ENCODE measurements at places on chromosomes 2 and 18.

DNA sequence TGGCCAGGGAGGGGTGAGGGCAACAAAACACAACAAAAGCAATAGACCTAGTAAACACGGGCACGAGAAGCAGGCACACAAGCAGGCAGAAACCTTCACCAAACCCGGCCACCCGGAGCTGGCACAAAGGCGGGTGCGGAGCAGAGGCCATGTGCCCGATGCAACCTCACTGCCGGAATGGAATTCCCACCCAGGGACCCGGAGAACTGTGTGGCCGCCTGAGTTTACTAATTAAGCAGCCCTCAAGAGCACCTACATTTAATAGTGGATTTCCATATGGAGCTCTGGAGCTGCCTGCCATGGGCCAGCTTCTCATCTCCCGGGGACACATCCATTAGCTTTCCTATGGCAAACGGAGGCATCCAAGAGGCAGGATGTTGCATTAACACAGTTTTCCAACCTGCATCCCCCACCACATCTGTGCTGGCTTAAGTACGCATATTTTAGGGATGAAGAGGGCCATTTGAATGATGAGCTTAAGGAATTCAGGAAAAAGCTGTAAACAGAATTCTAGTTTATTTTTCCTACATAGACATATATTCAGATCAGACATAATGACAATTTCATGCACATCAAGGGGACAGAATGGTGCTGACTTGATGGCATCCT is 104.5 kb upstream of the SMIM21 start:
- DNase-seq: no peak

DNA sequence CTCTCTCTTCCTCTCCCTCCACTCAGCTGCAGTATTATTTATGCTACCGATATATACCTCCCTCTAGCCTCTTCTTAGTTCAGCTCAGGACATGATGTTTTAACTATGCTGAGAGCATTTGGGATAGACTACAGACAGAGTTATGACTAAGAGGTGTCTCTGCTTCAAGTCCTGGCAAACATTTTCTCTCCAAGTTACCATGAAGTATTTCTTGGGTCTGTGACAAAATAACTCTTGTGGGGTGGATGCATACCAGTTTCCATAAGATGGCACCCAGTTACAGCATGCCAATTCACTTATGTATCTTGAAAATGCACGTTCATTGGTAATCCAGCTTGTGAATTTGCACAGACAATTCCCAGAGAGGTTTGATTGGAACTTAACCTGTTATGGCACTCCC is 737.6 kb downstream of the SLC4A3 start:
- DNase-seq: no peak

DNA sequence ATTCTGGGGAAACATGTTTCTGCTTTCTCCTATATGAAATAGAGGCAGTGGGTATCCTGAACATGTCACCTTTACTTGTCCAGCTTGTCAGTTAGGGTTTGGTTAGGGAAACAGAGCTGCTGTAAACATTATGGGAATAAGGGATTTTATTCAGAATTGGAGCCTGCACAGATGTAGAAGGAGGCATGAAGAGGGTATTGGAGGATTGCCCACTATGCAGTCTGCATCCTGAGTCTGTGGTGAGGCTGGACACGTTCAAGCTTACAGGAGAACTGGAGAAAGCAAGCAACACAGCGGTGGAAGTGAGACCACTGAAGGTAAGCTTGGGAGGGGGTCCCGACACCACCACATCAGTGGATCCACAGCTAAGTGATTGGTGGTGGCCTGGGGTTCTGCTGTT is 443.0 kb upstream of the TNP1 start:
- no peak for DNase-seq

DNA sequence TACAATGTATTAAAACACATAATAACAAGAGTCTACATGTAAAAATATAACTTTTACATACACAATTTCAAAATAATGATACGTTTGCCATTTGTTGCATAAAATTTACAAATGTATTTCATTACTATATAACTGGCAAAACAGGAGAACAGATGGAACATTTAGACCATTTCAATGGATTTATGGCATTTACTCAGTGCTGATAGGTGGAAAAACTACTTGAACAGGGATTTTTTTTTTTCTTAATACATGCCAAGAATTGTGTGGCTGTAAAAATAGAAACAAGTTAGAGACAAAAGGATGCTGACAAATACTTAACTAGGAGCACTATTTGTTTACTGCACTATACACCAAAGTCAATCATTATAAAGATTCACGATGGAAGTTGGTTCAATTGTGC is 266.8 kb upstream of the CCDC68 start:
- DNase-seq: no peak

GRCh38 chr2:45845566-45845965 is 194.1 kb downstream of the PRKCE start:
- DNase-seq: no peak

- DNase-seq: no peak
Measured at GRCh38 chr2:45862843-45863242, 211.4 kb downstream of the PRKCE start.

- no peak for DNase-seq
Measured at GRCh38 chr2:241941691-241942301, 72.3 kb downstream of the RTP5 start.

DNA sequence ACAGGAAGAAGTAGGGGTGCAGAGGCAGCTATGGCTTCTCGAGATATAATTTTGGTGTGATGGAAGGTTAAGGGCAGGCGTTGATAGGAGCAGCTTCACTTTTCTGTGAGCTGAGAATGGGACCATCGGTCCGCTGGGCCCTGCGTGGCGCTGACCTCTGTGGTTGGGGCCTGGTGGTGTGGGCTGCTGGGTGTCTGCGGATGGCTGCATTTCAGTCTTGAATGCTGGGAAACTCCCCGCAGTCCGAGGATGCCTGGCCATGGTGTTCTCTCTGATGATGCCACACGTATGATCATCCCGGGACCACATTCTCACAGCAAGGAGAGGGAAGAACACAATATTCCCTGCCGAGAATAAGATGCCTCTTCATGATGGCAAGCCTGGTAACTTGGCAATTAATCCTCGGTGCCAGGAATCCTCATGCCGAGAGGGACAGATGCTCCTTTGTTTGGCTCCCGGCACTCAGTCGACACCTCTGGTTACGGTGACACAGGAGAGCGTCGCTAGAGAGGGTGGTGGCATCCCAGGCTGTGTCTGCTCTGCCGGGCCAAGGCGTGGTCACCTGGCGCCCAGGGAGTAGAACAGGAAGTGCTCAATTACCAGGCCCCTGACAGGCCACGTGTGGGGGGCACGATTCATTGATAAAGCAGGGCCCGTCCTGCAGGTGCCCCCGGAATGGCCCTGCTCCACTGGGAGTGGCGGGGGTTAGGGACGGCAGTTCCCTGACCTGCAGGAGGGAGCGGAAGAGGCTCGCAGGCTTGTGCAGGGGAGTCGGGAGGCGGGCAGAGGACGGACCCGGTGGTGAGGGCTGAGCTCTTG is 119.4 kb upstream of the CTDP1 start:
- DNase-seq: no peak

- no peak for DNase-seq
Measured at GRCh38 chr2:120857931-120858330, 122.3 kb downstream of the GLI2 start.

- DNase-seq: no peak
Measured at GRCh38 chr2:1016500-1016899, 65.9 kb downstream of the SNTG2 start.

GRCh38 chr2:71129114-71129901 is 721 bp downstream of the MCEE start:
- DNase-seq: no peak

DNA sequence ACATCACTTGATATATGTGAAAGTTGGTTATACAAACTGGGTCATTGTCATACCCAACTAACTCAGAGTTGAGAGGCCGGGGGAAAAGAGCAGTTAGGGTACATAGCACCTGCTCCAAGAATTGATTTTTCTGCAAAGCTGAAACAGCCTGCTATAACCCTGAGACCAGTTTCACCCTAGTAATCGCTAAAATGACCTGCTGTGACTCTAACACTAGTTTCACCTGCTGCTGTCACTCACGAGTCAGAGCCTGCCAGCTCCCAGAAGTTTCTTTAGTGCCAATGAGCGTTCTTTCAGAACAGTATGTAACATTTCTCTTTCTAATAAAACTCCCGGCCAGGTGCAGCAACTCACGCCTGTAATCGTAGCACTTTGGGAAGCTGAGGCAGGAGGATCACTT is 28.0 kb downstream of the SRSF7 start:
- DNase-seq: no peak

- no peak for DNase-seq
Measured at GRCh38 chr2:67259556-67260342, 137.4 kb upstream of the ETAA1 start.

DNA sequence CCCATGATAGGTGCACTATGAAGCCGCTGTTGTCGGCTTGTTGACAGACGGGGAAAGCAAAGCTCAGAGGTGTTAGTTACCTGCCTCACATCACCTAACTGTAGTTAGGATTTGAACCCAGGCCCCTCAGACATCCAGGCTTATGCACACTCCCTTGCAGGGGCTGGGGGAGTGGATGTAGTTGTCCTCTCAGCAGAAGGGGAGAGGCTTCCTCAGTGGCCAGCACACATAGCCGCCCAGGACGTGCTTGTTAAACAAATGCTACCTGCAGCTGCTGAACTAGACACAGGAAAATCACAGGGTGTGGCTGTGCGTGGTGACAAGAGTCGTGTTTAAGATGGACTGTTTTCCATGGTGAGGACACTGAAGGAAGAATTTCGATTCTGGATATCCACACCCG is 39.2 kb downstream of the GREB1 start:
- no peak for DNase-seq

GRCh38 chr18:1965016-1965415 is 606.3 kb downstream of the METTL4 start:
- no peak for DNase-seq

DNA sequence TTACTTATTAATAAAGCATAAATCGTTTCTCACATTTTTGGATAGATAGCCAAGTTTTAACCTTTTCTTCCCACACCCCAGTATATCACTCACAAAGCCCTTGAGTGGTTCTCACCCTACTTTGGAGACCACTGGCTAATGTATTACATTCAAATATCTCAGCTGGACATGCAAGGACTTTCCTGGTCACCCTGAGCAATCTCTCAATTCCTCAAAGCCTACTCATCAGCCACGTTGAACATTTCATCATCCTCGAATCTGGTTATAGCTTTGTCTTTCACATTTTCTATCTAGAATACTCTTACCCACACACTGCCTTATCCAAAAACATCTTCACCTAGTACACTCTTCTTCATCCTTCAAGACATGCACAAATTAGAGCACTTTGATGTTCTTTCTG is 71.1 kb upstream of the MAPRE2 start:
- no peak for DNase-seq

DNA sequence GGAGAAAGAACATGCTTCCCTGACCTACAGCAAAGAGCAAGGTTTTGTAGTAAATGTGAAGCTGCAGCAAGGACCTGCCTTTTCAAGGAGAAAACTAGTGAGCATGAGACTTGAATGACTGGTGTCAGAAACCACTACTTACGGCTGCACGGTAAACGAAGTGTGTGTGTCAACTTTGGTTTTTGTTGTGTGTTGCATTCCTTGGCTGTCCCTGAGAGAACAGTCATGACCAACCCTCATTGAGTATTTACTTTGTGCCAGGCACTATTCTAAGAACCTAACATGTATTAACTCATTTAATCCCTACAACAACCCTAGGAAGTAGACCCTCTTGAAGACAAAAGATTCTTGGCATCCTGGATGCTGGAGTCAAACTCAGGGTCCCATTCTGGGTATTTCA is 22.8 kb downstream of the ACMSD start:
- DNase-seq: no peak

- DNase-seq: no peak
Measured at GRCh38 chr18:75036917-75037688, 171.8 kb downstream of the PTGR3 start.

DNA sequence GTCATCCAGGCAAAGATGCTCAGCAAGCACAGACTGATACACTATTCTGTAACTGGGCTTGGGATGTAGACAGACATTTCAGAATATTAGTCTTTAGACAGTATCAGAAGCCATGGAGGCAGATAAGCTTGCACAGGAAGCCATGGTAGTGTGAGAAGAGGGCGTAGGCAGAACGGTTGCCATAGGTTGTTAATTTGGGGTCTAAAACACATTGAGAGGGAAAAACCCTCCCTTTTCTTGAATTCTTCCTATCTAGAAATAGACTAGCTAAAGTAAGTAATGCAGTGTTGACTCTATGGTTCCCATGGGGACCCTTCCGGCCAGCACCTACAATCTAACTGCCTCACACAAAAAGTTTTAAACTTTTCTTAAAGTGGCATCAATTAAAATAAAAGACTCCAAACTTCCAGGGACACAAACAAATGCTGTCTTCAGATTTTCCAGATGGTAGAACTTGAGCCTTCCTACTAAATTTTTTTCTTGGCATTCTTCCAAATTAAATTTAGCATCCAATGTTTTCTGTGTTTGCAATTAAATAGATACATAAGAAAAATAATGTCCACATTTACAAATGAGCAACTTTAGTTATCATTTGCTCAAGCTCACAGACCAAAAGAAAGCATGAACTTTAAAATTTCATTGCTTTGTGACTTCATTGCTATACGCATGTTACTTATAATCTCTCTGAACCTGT is 1.9 kb downstream of the PRKRA start:
- no peak for DNase-seq

DNA sequence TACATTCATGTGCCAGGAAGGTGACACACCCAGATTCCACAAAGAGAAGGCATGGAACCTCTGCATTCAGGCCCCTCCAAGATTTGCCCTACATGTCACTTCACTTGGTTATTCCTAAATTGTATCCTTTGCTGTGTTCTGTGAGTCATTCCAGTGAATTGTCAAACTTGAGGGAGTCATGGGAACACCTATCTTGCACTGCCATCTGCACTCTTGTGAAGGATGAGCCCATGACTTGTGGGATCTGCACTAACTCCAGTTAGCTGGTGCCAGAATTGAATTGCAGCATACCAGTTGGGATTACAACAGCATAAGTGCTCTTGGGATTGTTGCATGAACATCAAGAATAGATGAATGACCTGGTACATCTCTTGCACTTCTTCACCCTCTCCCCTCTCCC is 1288.0 kb upstream of the ZEB2 start:
- no peak for DNase-seq

GRCh38 chr2:46487667-46488335 is 8.4 kb downstream of the TMEM247 start:
- DNase-seq: no peak

GRCh38 chr18:76588601-76589226 is 93.7 kb upstream of the ZNF516 start:
- no peak for DNase-seq

DNA sequence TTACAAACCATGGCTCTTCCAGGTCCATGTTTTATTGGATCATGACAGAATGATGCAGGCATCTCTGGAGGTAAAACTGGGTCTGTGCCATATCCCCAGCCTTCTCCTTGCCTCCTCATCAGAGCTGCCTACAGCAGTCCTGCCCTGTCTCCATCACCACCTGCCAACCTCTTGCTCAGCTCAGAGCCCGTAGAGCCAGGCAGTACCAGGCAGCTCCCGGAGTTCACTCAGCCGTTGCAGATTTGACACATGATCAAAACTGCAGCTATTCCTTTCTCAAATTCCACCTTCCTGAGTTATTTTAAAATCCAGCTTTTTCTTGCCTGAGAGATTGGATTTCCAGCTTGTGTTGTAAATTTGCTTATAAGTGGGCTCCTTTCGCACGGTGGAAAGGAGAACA is 218.2 kb upstream of the CELF4 start:
- DNase-seq: no peak

GRCh38 chr2:189933911-189934399 is 128.6 kb downstream of the MSTN start:
- DNase-seq: no peak

All from stimulated activated CD8-positive, alpha-beta memory T cell treated with anti-CD3 and anti-CD28 coated beads, Interleukin-7, amount 100 ng/mL, for 1 hour (primary cell).